Stimulated activated CD4-positive, alpha-beta T cell treated with anti-CD3 and anti-CD28 coated beads, Interleukin-1b, Interleukin-23, amount 100 ng/mL, for 24 hours (primary cell): ENCODE measurements at places on chromosomes 3 and 15.

GRCh38 chr15:48447657-48448056, 116.4 kb downstream of the DUT start:
- DNase-seq, result no peak

DNA sequence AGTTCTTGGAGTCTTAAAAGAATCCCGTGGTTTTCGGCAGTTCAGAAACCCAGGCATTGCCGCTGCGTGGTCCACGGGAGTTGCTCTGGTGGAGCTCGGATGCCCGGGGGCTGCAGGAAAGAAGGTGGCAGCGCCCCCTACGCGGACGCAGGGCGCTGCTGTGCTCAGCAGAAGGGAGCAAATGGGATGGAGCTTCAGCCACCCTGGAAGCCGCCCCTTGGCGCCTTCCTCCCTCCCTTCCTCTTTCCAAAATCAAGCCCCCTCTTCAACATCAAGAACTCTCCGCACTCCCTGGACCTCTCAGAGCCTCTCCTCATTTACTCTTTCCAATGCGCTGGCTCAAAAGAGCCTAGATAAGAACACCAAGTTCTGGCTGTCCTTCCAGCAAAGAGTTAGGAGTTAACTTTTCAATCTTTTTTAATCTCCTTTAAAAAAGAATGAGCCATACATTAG, 880 bp upstream of the CHRNA7 start:
- DNase-seq, result no peak

- DNase-seq, result no peak
These were observed 90.1 kb downstream of the FNDC3B start for GRCh38 chr3:172129498-172129849.

GRCh38 chr3:73999501-73999900, 374.8 kb upstream of the PDZRN3 start:
- no peak for DNase-seq

DNA sequence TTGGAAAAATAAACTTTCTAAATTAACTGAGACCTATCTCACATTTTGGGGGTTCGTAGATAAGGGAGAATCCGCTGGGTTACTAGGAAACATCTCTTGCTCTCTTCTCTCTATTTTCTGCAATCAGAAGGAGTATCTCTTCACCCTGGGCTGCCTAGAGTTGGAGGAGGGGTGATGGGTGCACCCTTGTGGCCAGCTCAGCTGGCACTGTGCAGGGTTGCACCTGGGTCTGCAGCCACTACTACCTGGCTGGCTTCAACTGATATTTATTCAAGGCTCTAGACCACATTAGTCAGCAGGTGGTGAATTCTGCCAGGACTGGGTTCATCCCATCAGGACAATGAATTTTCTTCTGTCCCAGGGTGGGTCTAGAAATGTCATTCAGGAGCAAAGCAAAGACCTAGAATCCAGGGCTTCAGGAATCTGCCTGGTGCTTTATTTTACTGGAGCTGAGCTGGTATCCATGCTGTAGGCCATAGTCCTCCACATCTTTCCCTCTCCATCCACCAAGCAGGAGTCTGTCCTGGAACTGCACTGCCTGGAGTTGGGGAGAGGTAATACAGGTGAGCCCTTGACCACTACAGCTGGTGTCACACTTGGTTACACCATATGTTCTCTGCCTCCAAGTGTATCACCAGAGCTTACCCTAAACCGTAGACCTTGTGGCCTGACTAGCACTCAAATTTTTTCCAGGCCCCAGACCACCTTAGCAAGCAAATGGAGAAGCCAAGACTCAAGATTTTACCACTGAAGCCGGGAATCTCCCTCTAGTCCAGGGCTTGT, 14.0 kb downstream of the OR5K4 start:
- DNase-seq, result no peak

GRCh38 chr3:23810343-23811184, 4.8 kb downstream of the UBE2E1 start:
- peak; percentile 29 for DNase-seq

DNA sequence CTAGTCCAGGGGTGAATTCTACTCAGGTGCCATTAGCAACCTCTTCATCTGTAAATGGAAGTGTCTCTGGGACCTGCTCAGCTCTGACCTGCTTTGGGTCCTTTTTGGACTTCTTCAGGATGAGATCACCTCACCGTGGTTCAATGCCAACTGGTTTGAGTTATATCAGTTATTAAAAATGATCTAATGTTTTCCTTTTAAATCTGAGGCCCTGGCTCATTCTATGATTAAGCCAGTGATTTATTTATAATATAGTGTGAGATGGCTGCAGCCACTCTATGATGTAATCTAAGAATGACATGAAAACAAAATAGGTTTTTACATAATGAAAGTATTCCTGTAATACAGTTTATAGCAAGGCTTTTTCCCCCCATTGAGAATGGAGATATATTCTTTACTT, 79.4 kb downstream of the LPP start:
- DNase-seq, result no peak

DNA sequence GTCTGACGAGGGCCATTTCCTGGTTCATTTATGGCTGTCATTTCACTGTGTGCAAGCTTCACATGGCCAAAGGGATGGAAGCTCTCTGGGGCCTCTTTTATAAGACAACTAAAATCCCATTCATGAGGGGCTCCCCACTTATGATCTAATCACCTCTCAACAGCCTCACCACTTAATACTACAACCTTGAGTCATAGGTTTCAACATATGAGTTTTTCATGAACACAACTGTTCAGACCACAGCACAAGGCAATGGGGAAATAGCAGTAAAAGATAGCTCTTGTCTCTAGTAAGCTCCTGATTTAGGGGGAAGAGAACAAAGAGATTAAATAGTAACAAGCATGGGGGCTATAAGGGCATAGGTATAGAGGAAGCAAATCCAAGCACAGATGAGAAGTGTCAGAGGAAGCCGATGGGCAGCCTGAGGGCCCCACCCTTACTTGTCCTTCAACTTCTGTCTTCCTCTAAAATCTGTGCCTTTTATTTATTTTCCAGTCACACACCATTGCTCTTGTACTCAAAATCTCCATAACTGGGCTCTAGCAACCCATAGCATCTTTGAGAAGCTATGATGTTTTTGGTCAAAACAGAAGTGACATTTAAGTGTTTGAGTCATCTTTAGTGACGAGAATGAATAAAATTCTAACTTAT, 329.1 kb downstream of the UNC13C start:
- DNase-seq, result no peak

- DNase-seq, result no peak
These were observed 97.6 kb upstream of the LRRC3B start for GRCh38 chr3:26525013-26525412.

DNA sequence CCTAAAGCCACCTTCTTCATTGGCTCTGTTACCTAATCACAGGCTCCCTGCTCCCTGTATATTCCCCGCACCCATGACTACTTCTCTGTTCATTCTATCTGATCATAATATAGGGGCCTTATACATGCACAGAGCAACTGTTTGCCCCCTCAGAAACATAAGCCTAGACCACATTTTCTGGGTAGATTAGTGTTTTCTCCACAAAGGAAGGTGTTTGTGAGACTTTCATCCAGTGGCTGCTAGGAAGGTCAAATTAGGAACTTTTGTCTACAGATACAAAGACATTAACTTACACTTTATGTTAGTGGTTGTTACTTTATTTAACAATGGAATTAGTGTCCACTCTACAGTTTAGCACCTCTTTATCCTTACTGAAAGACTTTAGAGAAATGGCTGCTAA, 174.9 kb downstream of the GHSR start:
- no peak for DNase-seq

DNA sequence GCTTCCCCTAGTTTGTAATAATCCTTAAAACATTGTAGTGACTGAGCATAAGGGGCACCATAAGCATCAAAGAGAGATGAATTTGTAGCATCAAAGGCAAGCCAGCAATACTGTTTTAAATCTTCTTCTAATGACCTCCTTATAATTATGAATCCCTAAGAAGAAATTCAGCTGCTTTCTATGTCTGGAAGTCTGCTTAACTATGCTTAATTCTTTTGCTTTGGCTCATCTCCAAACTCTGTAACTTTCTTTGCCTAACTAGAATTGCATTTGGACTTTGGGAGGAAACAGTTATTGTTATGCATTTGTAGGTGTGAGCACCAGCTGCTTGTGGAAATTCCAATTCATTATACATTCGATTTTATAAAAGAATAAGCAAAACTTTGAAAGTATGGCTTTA, 117.7 kb upstream of the SPATA16 start:
- DNase-seq, result no peak

DNA sequence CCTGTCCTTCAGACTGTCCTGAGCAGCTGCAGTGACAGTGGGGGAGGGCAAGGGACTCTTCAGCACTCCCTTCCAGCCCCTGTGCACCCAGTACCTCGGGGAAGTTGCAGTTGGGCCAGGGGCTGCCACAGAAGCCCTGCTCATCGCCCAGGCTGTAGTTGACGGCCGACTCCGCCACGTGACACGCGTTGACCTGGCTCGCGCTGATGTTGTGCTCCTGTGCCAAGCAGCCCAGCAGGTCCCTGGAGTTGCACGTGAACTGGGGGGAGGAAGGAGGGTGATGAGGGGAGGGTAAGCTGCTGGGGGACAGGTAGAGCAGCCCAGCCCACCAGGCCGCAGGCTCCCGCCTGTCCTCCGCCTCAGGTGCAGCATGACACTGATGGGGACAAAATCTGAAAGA, 101.2 kb downstream of the SEC22A start:
- no peak for DNase-seq

DNA sequence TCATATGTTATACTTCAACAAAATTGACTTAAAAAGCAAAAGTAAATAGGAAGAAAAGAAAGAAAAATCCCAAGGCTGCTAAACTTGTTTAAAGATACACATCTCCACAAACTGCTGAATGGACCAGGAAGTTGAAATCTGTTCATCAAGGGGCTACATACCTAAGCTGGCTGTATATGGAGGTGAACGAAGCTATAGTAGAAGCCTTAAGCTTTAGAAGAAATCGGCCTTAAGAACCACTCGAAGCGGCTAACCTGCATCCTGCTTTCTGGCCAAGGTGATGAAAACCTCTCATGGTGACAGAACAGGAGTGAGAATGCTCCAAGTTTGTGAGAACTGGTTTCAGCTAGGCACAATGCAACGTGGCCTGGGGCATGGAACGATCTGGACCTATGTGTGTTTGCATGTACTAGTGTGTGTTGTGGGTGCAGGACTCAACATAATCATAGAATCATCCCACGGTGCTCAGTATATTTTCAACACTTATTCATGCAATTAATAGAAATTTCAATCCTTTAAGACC, 31.3 kb upstream of the SPTBN5 start:
- DNase-seq, result no peak
